ENCODE measurements at places on chromosomes 1 and 21. TPM values are rescaled to one million over a fixed set of nuclear protein-coding genes. Genes with fewer than 3 reads are reported as not detected.

AIM2 gene
- 0.11 TPM for polyA plus RNA-seq

SDF4 gene
- polyA plus RNA-seq, result 134 TPM

KRTAP12-4 gene
- polyA plus RNA-seq, result not detected

SAMD13 gene
- polyA plus RNA-seq, result 5.3 TPM

CNTN2 gene
- 0.86 TPM for polyA plus RNA-seq

- DNase-seq, result no peak
These were observed 19.2 kb upstream of the VASH2 start for GRCh38 chr1:212930986-212931678.

GRCh38 chr1:234921266-234922062 is 207.2 kb downstream of the TOMM20 start:
- no peak for DNase-seq

GRCh38 chr1:85465099-85465785 is at the start of gene DDAH1:
Gene DDAH1, minus strand, starts transcription at chr1:85465159. Its CDS starts 114 bp downstream, at chr1:85465045.
- DNase-seq, result peak; percentile 62

DNA sequence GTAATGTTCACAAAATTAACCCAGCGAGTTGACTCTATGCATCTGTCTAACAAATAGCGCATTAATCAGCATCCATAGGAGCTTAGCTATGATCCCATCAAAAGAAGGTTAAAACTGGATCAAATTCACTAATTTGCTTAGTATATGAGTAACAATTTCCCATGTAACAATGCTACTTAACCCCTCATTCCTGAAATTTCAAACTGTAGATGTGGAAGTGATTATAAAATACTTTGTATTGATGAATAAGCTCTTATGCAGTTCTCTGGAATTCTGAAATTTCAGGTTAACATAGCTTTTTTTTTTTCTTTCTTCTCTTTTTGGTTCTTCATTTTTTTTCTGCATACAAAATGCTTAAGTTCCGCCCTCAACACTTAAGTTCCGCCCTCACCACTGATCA is 1272.7 kb downstream of the KCNT2 start:
- no peak for DNase-seq

DNA sequence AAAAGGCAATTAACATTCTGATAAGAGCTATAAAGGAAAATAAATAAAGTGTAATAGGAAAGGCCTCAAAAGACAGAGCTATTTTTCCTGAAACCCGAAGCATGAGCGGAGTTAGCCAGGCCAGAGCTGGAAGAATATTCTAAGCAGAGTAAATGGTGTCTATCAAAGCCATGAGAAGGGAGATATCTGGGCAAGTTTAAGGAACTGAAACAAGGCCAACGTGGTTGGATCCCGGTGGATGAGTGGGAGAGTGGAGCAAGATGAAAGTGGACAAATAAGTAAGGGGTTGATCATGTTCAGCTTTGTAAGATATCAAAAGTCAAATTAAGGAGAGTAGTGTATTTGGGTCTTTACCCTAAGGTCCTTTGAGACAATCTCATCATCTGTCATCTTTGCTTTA is 234.0 kb downstream of the TM2D1 start:
- no peak for DNase-seq

DNA sequence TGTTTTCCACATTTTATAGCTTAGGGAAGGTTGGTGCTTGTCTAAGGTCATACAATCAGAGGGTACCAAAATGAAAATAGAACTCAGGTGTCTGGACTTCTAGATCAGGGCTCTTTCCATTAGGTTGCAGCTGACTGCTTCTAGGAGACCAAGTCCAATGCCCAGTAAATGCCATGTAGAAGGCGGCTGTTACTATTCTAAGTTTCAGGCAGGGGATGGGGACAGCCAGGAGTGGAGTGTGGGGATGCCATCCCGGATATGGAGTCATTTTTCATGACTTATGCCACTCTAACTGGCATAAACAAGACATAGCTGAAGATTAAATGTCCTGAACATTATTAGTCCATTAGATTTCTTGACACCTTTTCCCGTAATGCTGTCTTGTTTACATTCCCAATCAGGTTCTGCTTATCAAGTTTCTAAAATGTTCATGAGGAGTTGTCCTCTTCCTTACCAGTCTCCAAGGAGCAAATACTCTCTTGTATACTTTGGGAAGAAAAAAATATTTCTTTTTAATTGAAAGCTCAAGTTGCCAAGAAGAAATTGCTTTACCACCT is 31.5 kb downstream of the XCL1 start:
- no peak for DNase-seq

DNA sequence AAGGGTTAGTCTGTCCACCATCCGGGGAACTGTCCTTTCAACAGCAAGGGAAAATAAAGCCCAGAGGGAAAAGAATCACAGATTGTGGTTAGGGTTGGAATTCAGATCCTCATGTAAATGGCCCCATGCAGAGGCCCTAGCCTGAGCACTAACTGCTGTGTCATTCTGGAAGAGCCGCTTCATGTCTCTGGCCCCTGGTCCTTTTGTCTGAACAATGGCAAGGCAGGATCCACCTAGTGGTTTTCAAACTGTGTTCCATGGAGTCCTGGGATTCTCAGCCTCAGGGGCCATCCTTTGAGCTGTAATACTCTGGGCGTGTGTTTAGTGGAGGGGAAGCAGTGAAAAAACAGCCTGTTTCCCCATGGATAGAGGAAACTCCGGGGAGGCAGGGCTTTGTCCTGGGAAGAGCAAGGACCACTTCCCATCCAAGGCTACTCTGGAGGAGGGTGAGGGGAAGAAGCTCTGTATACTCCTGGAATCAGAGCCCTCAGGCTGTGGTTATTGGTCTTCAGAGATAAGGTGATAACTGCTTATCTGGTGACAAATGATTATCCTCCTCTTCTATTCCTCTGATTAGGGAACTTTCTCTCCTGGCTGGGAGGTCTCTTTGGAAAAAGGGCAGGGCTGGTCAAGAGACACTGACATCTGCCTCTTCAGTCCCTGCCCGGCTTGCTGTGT is 19.2 kb downstream of the PAX7 start:
- no peak for DNase-seq

DNA sequence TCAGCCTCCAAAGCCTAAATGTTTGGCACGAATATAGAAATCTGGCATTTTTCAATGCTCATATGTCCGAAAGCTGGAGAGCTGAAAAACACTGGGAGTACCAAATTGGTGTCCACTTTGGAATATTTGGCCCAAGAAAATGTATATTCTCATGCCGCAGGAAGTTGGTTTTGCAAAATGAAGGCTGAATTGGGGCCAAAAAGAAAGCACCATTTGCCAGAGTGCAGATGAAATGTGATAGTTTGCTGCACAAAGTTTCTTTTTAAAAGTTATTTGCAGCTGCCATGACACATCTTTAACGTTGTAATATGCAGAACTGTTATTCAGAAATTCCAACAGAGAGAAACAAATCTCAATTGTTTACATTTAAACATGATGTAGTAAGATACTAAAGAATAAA is 124.2 kb upstream of the LYPLAL1 start:
- no peak for DNase-seq

- no peak for DNase-seq
These were observed 30.2 kb downstream of the SLC22A15 start for GRCh38 chr1:116006486-116006964.

DNA sequence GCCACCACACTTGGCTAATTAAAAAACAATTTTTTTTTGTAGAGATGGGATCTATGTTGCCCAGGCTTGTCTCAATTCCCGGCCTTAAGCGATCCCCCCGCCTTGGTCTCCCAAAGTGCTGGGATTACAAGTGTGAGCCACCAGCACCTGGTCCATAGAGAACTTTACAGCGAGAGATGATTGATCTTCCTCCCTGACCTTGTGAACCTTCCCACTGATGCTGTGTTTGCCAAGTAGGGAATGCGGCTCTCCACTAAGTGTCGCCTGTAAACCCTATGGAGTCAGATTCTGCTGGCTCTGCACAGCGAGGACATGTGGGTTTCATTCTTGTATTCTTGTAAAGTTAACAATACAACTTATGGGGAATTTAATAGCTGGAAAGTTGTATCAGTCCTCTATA is 81.3 kb upstream of the LYST start:
- DNase-seq, result no peak

- no peak for DNase-seq
These were observed 37.9 kb downstream of the PIGM start for GRCh38 chr1:159993911-159994310.

DNA sequence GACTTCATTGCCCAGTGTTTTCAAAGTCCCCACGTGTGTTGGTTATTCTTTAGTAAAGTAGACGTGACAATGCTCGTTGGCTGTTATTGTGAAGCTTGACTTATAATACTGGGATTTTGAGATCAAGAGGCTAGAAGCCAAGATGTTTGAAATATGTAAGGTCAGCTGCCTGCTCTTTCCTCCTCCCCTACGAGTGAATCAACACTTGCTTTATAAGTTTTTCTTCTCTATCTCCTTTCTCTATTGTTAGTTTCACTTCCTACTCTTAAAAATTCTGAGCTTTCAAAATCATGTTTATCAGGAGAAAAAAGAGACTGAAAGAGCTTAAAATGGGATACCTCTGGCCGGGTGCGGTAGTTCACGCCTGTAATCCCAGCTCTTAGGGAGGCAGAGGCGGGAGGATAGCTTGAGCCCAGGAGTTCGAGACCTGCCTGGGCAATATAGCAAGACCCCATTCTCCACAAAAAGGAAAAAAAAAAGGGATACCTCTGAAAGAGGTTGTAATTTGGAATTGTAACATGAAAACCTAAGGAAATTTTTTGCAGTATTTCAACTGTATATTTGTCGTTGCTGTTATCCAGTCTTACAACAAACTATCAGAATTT is 72.0 kb downstream of the EPB41 start:
- DNase-seq, result no peak

- DNase-seq, result no peak
These were observed 8.0 kb downstream of the C1orf35 start for GRCh38 chr1:228095161-228095560.

DNA sequence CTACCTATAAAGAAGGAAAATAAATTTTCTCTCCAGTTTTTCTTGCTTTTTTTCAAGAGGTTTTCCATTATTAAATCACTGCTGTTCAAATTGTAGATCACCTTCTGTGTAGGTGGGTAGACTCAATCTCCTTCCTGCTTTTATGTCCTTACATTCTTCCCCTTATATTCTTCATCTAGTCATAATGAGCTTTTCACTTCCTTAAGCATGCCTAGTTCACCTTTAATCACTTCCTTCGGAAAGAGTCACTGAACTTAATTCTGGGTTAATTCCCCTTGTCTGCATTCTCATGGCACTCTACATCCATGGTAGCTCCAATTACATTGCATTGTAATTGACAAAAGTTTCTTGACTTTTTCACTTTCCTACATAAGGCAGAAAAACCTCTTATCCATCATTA is 6.1 kb upstream of the FAM177B start:
- DNase-seq, result no peak

GRCh38 chr1:43582162-43582566 is 51.5 kb downstream of the PTPRF start:
- DNase-seq, result no peak

GRCh38 chr1:59971464-59971911 is 44.9 kb upstream of the CYP2J2 start:
- no peak for DNase-seq

DNA sequence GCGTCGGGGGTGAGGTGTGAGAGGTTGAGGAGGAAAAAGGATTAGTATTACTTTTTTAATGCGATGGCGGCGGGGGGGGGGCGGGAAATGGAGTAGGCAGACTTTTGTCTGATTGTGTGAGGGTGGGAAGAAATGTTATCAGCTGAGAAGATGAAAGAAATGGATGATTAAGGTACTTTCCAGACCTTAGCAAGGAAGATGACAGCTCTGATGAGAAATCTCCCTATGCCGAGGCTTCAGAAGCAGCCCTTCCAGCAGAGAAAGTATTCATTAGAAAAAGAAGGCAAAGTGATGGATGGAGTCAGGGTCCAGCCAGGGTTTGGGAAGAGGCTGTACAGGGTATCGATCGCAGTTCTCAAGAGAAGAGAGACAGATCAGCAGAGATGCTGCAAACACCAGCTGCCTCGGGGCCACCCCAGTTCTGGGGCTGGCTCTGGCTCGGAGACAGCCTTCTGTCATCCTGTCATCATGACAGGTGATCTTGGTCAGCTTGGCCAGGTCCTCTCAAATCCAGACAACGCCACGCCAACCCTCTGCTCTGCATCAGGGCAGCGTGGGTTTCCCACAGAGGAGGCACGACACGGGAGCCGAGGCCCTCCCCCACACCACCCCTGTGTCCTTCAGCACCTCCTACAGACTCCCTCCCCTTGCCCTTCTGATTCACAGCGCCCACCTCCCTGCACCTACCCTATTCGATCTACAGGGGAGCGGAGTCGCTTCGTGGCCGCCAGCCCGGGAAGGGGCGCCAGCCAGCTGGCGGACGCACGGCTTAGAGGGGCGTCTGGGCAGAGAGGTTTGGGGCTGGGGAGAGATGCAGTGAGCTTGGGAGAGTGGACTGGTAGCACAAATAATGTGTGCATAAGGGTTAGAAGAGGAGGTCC is 674 bp upstream of the ATXN7L2 start:
- no peak for DNase-seq

DNA sequence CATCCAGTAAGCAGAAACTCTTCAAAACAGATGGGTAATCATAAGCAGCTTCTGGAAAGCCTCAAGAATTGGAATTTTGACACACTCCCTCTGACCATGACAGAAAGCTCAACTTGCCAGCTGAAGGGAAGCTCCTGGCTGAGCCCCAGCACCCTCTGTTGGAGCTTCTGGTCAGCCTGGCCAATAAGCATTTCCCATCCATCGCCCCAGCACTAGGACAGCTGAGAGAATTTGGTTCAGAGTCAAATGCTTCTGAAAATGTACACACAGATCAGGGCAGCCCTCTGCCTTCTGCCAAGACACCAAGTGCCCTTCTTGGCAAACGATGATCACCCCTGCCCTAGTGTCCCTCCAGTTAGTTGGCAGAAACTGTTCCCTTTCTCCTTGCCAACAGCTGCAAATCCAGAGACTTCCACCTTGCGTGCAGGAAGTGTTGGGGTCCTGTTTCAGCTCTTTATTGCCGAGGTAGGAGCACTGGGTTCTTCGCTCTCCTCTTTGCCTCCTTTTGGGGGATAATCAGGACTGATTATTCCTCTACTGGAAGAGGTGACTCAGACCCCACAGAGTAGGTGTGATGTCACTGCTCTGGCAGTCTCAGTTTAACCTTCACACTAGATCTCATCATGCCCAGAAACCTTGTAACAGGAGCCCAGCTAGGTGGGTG is 11.9 kb downstream of the PIGV start:
- DNase-seq, result no peak

DNA sequence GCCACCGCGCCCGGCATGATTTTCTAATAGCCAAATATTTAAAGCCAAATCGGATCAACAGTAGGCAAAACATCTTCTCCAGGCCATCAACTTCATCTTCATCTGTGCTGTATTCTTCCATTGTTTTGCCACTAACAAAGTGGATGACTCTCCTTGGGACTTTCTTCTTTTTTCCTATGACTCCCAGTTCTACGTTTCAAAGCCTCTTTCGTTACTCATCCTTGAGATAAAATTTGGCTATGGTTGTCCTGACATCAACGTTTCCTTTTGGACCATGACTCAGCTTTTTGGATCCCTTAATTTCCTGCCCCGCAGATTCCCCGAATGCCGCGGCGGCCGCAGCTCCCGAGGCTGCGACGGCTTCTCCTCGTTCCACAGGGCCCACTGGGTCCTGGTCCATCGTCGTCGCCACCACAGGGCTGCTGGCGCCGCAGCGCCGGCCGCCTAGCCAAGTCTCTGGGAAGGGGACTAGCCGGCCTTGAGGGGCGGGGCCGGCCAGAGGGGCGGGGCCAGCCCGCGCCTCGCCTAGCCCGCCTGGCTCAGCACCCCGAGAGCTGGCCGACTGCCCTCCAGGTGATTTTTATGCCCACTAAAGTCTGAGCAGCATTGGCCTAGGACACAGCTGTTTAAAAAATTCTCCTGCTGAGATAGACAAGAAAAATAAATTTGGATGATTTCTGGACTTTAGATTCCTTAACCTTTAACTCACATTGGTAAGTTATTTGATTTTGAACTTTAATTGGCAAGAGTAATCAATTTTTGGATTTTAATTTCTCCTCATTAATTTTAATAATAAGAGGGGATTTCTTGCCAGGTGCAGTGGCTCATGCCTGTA is 93.9 kb downstream of the ADCY10 start:
- peak; percentile 29 for DNase-seq

All from renal pelvis (tissue), 12 donors.